ENCODE measurements at places on chromosomes 16 and 17.

- no peak for DNase-seq
Measured at GRCh38 chr17:78834571-78834970, 6.0 kb downstream of the USP36 start.

GRCh38 chr16:4899474-4899846, 37.5 kb downstream of the PPL start:
- DNase-seq = no peak

- no peak for DNase-seq
Measured at GRCh38 chr17:26818736-26819135, 475.2 kb upstream of the WSB1 start.

GRCh38 chr16:2486645-2487516, 12.0 kb downstream of the TBC1D24 start:
- DNase-seq = peak; percentile 83

DNA sequence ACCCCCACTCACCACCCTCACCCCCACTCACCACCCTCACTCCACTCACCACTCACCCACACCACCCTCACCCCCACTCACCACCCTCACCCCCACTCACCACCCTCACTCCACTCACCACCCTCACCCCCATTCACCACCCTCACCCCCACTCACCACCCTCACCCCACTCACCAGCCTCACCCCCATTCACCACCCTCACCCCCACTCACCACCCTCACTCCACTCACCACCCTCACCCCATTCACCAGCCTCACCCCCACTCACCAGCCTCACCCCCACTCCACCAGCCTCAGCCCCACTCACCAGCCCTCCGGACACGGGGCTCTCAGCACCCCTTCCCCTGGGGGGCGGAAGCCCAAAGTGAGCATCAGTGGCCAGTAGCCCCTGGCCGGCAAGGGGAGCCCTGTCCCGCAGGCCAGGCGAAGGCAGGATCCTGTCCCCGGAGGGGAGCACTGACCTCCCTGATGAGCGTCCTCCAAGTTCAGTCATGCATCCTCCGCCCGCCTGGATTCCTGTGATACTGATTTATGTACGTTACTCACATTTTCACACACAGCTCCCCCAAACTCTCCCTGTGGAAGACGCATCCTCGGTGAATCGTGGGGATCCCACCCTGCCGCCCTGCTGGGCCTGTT, 18.0 kb upstream of the C1QTNF8 start:
- no peak for DNase-seq

DNA sequence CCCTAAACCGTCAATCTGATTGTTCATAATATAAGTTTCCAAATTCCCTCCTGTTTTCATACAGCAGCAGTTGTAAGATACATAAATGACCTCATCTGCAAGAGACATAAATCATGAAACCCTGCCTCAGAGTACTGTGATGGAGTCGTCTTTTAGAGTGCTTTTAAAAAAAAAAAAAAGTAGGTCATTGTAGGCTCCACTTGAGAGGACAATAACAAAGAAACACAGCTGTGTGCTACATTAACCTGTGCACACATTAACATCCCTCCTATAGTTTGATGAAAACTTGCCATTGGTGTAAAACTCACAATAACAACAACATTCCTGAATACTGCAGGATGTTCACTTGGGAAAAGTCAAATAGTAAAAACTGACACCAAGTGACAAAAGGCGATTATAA, 56.5 kb downstream of the XPO6 start:
- no peak for DNase-seq

DNA sequence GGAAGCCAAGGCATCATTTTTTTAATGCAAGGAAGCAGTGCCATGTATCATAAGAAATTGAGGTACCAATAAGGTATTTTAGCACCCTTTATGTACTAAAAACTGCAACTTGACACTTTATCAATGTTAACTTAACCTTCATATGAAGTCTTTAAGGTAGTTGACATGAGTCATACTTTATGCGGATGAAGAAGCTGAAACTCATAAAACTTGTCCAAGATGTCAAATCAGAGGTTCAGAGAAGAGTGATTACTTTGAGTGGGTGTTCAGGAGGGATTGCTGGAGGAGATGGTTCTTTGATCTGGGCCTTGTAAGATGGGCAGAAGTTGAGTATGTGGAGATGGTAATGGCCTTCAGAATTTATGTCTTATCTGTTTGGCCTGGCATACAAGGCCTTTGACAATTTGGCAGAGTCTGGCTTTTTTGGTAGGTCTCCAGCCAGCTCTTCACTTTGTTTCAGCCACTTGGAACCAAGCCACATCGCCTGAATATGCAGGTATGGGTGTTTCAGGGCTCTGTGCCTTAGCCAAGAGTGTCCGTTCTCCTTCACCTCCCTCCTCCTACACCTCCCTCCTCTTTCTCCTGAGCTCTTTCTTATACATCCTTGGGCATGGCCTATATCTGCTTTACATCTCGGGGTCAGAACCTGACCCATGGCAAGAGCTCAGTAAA, 23.7 kb downstream of the YPEL2 start:
- no peak for DNase-seq

DNA sequence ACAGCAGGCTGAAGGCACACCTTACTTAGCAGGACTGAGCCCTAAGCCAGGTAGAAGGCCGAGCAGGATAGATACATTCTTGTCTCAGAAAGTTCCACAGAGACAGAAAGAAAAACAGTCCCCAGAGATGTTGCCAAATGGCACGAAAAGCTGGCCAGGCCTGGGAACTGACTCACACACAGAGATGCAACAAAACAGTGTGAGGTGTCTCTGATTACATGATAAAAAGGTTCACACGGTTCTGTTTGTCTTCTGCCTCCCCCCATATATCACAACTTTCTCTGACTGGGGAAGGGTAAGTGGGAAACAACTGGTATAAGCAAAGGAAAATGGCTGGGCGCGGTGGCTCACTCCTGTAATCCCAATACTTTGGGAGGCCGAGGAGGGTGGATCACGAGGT, 1.7 kb downstream of the WBP2 start:
- DNase-seq = no peak

- no peak for DNase-seq
Measured at GRCh38 chr16:78184238-78185183, 85.1 kb downstream of the WWOX start.

GRCh38 chr16:72131036-72131435, 37.4 kb downstream of the DHX38 start:
- no peak for DNase-seq

DNA sequence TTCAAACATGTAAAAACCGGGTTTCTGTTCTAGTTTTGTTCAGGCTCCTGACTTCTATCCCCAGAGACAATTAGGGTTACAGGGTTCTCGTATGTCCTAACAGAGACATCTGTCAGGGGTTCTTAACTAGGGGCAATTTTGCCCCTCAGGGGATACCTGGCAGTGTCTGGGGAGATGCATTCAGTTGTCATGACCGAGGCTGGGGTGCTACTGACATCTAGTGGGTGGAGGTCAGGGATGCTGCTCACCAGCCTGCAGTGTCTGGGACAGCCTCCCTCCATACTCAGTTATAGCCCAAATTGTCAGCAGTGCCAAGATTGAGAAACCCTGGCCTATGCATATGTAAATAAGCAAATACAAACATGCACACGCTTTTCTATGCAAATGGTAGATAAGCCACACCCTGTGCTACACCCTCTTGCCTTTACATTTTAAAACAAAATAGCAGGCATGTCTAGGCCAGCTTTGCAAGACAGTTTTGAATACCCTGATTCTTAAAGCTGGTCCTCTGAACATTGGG, 37.4 kb downstream of the CLEC16A start:
- no peak for DNase-seq

DNA sequence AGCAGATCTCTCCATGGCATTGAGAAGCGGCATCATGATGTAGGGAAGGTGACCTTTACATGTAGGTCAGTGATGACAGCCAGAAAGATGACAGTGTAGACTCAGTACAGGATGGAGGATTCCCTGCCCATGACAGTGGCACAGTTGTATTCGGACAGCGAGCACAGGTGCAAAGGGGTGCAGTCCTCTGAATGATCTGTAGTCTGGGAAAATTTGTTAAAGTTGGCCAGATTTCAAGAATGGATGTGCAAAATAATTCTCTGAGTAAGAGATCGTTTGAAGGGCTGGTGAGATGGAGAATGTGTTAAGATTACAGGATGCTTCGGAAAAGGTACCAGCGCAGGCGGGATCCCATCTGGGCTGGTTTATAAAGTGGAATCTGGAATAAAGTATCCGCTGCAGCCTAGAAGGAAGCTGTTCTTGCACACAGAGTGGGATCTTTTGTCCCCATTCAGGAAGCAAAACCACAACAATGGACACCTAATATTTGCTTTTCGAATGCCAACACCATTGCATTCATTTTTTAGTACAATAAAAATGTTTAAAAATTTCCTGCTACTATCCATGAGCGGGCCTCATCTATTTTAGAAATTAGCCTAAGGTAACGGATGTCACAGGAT, 101.2 kb downstream of the RPTOR start:
- no peak for DNase-seq

- no peak for DNase-seq
Measured at GRCh38 chr17:50693036-50693682, 14.6 kb downstream of the ANKRD40 start.

DNA sequence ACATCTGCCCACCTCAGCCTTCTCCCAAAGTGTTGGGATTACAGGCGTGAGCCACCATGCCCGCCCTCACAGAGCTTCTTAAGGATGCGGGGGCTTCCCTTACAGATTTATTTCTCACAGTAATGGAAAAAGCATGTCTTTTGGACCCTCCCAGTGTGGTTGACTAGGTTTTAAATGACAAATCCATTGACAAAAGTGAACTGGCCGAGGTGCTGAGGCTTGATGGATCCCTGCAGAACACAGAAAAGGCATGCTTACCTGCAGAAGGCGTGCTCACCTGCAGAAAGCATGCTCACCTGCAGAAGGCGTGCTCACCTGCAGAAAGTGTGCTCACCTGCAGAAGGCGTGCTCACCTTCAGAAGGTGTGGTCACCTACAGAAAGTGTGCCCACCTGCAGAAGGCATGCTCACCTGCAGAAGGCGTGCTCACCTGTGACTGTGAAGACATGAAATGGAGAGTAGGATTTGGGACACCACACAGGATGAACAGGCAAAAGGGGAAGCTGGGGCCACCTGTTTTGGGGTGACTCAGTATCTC, 15.1 kb upstream of the BBS2 start:
- DNase-seq = no peak

GRCh38 chr17:78842881-78843565, 2.4 kb upstream of the USP36 start:
- peak; percentile 63 for DNase-seq

DNA sequence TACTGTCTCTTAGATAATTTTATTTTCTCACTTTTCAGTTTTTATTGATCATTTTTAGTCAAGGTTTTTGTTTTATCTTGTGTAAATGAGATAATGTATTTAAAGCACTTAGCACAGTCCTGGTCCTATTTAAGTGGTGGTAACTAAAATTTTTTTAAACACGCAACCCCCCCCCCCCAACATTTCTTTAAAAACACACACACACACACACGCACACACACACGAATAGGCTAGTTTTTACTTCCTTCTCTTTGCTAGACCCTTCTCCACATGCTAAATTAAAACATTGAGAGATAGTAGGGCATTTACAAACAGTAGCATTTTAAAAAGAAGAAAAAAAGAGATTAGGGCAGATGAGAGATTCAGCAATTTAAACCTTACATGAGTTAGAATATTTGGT, 5.0 kb downstream of the NFATC3 start:
- DNase-seq = no peak

GRCh38 chr17:35314415-35315216, 58.8 kb downstream of the SLFN11 start:
- DNase-seq = no peak

GRCh38 chr17:12734926-12735325, 54.4 kb upstream of the ARHGAP44 start:
- DNase-seq = no peak

GRCh38 chr17:4766201-4766600, 5.5 kb upstream of the TM4SF5 start:
- DNase-seq = no peak

GRCh38 chr17:40554646-40555295, 10.5 kb downstream of the CCR7 start:
- no peak for DNase-seq

DNA sequence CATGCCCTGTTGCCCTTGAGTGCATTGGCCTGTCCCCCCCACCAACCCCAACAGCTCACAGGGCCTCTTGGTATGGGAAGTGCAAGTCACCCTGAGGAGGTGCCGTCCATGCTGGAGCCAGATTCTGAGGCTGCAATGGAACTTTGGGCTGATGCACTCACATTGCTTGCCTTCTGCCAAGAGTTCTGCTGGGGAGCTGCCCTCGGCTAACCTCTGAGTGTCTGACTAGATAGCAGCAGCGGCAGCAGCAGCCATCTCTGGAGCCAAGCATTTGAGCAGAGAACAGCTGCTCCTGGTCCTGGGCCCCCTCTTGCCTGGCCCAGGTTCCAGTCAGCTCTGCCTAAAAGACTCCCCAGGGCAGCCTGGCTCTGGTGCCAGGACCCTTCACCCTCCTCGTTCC, 61.5 kb downstream of the GNAO1 start:
- DNase-seq = no peak

DNA sequence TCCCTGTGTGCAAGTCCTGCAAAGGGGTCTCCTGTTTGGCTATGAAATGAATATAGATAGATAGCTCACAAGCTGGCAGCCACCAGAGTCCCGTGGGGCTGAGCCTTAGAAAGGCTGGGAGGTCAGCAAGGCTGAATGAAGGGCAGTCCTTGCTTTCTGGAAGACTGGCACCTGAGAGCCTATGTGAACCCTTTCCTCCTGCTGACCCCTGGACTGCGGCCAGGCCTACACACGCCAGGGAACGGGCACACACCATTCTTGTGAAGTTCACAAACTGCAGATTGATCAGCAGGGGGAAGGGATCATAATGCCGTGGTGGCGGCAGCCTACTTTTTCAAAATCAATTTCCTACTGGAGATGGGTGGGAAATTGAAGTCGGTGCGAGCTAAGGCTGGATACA, 985 bp upstream of the C17orf107 start:
- DNase-seq = no peak

DNA sequence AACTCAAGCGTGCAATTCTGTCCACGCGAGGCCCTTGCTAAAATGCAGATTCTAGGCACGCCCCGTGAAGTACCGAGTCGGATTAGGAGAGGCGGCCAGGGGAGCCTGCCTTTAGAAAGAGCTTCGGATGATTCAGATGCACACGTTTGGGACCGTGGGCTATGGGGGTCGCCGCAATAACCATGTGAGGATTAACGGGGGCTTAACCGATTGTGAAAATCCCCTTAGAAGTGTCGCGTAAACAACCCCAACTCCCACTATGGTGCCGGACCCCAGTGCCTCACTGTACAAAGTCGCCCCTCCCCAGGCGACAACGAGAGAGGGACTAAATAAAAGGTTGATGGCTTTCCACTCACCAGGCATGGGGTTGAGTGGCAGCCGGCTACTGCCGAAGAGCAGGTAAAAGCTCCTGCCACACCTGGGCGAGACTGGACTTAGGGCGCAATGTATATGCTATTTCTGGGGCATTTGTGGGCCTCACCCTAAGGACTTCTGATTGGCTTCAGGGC, 635 bp upstream of the SP2 start:
- DNase-seq = no peak
